ENCODE measurements at places on chromosomes 13 and 19. TPM values are rescaled to one million over a fixed set of nuclear protein-coding genes. Genes with fewer than 3 reads are reported as not detected.

SMIM24 gene
- total RNA-seq: 908 TPM

ZNF524 gene
- 45.2 TPM for total RNA-seq

GRCh38 chr19:3986260-3987041 is 1.2 kb upstream of the EEF2 start:
- DNase-seq: peak; percentile 82
- H3K27me3 ChIP-seq: no peaks in the 10 kb centered on the region
- H3K36me3 ChIP-seq: no peaks in the 10 kb centered on the region
- H3K4me3 ChIP-seq: peak overlapping the region; percentile 9
- peaks cover 11% of the 10 kb centered on the region for H3K4me1 ChIP-seq
- H3K27ac ChIP-seq: peak overlapping the region; percentile 99

ARRDC5 gene
- total RNA-seq: 0.76 TPM

- no peaks in the 10 kb centered on the region for H3K4me1 ChIP-seq
- H3K27ac ChIP-seq: no peak overlapping the region
- H3K4me3 ChIP-seq: no peak overlapping the region
- H3K36me3 ChIP-seq: no peaks in the 10 kb centered on the region
- no peak for DNase-seq
- H3K27me3 ChIP-seq: no peaks in the 10 kb centered on the region
Measured at GRCh38 chr13:31747291-31747690, 8.0 kb downstream of the RXFP2 start.

KLK6 gene
- not detected for total RNA-seq

DNA sequence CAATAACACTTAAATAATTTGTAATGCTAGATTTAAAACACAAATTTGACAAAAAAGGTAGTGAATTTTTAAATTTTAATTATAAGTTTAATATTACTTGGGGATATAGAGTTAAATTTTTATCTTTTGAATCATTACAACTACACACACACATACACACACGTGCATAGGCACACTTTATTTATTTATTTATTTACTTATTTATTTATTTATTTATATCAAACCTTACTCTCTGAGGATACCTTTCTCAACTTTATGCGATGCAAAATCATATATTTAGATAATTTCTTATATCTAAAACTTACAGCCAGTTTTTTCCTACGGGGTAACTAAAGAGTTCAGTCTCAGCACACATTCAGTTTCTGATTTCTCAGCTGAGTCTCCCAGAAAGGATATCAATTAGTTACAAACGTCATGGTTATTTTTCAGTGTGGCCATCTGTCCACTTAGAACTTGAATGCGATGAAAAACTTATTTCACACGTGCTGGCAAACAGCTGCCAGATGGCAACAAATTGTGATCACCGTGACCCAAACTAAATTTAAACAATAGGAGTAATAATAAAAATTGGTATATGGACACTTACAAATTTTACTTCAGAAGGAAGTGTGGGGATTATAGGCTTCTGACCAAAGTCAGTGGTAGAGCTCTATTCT is 683.1 kb upstream of the PRR20A start:
- H3K36me3 ChIP-seq: no peaks in the 10 kb centered on the region
- no peaks in the 10 kb centered on the region for H3K27me3 ChIP-seq
- H3K4me3 ChIP-seq: no peak overlapping the region
- H3K27ac ChIP-seq: no peak overlapping the region
- no peak for DNase-seq

DNA sequence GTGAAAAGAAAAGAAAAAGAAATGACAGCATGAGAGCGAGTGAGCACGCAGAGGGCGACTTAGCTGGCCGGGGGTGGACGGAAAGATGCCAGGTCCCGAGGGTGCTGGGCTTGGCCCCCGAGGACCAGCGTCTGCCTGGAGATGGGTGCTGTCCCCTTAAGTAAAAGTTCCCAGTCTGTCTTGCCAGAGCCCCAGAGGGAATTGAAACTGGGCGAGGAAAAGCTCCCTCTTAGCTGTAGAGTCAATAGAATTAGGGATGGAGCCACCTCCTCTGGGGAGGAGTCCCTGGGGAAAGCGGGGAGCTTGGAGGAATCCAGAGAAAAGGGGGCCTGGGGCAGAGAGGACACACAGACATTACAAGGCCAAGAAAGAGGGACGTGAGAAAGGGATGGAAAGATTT is 13.3 kb downstream of the BCAM start:
- H3K36me3 ChIP-seq: no peaks in the 10 kb centered on the region
- DNase-seq: no peak
- H3K4me3 ChIP-seq: no peak overlapping the region
- no peak overlapping the region for H3K27ac ChIP-seq

GRCh38 chr13:98503175-98504028 is 73.5 kb downstream of the STK24 start:
- H3K27ac ChIP-seq: peak overlapping the region; percentile 65
- peaks cover 11% of the 10 kb centered on the region for H3K36me3 ChIP-seq
- no peak overlapping the region for H3K4me3 ChIP-seq
- no peak for DNase-seq
- H3K4me1 ChIP-seq: peaks cover 11% of the 10 kb centered on the region

LIPE gene
- 36.1 TPM for total RNA-seq

DNA sequence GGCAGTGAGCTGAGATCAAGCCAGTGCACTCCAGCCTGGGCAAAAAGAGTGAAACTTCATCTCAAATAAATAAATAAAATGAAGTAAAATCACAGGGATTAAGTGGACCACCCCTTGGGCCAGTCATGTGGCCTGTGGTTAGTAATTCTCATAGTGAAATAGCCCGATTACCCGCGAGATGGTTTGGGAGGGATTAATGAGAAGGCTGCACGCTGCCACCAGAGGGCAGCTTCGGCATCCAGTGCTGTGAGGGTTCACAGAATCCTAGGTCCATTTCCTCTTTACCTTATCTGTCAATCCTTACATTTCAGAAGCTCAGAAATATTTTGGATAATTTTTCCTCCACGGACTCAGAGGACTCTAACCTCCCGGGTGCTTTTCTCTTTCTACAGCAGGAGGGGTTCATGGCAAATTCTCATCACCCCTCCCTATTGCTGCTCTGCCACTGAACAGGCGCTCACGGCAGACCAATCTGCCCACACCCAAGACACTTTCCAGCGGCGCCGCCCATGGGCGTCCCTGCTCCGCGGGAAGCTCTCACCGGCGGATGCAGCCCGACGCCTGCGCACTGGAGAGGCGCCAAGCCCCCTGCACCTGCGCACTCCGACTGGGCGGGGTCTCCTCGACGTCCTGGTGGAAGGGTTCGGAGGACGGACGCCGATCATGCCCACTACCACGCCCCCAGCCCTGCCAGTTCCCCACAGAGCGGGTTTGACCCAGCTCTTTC is 11.0 kb downstream of the ZNF835 start:
- no peak for DNase-seq
- H3K27me3 ChIP-seq: no peaks in the 10 kb centered on the region
- H3K36me3 ChIP-seq: no peaks in the 10 kb centered on the region
- H3K27ac ChIP-seq: no peak overlapping the region
- no peak overlapping the region for H3K4me3 ChIP-seq

GRCh38 chr13:91148098-91148497 is 199.4 kb upstream of the MIR17HG start:
- H3K27ac ChIP-seq: no peak overlapping the region
- no peaks in the 10 kb centered on the region for H3K36me3 ChIP-seq
- no peak for DNase-seq
- no peak overlapping the region for H3K4me3 ChIP-seq
- H3K4me1 ChIP-seq: no peaks in the 10 kb centered on the region
- peaks cover 4% of the 10 kb centered on the region for H3K27me3 ChIP-seq

- no peaks in the 10 kb centered on the region for H3K4me1 ChIP-seq
- no peak for DNase-seq
- H3K4me3 ChIP-seq: no peak overlapping the region
- H3K36me3 ChIP-seq: no peaks in the 10 kb centered on the region
- H3K27me3 ChIP-seq: no peaks in the 10 kb centered on the region
Measured at GRCh38 chr13:53174545-53174944, 145.9 kb downstream of the OLFM4 start.

DNA sequence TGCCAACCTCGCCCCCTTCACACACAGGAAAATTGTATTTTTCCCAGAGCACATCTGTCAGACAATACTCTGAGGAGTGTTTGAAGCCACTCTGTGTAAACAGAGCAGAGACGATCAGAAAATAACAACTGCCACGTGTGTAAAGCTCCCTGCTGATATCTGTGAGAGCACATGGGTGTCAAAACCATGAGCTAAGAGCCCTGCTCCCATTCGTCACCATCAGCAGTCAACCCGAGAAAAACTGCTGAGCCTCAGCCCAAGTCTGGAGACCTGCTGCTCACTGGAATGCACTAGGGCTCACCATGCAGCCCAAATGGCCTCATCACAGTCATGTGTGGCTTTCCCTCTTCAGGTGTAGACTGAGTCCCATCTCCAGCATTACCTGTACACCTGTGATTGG is 304.1 kb downstream of the FGF14 start:
- DNase-seq: no peak
- no peaks in the 10 kb centered on the region for H3K36me3 ChIP-seq
- no peaks in the 10 kb centered on the region for H3K27me3 ChIP-seq
- H3K27ac ChIP-seq: no peak overlapping the region
- no peaks in the 10 kb centered on the region for H3K4me1 ChIP-seq

KLF1 gene
- not detected for total RNA-seq

DNA sequence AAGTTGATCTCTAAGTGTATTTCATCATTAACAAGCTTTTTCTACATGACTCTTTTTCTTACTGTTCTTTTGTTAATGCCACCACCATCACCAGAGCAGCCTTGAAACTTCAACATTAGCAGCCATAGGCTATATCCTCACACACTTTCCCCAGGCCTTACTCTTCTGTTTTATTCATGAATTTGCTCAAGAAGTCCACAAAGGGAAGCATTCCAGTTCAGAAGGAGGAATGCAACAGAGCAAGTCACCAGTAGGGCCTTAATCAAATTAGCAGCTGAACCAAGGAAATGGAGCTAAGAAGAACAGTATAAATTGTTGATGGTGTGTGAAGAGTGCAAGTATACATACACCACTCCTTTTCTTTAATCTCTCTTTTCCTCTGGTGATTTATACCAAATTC is 223.1 kb downstream of the NBEA start:
- no peak overlapping the region for H3K4me3 ChIP-seq
- H3K27me3 ChIP-seq: no peaks in the 10 kb centered on the region
- H3K36me3 ChIP-seq: no peaks in the 10 kb centered on the region
- H3K27ac ChIP-seq: no peak overlapping the region
- H3K4me1 ChIP-seq: no peaks in the 10 kb centered on the region
- DNase-seq: no peak

SLC6A16 gene
- total RNA-seq: 5.8 TPM

Measured in Peyer's patch (tissue), 4 donors.